GM19239 (cell line): ENCODE measurements at places on chromosomes 3 and 15.

DNA sequence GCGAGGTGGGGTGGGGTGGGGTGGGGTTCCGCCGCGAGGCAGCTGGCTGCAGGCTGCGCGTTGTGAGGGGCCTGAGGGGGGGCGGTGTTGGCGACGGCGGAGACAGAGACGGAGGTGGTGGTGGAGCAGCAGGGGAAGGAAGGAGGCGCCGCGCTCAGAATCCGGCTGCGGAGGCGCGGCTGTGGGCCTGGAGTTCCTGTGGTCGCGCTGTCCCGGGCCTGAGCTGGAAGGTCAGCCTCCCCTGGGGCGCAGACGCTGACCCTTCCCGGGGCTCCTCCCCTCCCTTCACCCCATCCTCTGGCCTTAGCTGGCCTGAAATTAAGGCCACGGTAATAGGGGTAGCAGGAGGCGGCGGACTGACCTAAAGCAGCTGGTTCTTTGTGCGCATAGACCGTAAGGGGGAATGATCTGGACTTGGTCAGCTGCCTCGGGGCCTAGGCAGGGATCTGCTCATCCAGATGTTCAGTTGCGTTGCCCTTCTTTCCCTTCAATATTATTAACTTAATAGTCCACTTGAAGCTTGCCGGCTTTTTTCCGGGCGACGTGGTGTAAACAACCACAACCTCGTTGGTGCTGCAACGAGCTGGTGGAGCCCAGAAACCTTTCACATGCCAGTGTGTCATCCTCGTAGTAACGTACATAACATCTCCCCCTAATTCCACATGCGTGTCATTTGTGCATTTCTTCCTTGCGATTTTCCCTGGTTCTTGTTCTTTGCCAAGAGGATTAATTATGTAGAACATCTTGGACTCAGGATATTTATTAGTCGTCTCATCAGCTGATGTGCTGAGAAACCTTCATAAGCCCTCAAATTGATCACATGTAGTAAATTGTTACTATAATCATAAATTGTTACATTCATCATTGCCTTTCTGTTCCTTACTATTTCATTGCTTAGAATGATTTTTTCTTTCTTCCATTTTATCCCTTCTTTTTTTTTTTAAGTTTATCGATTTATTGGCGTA is 626 bp downstream of the SEC62 start:
- no peak for DNase-seq

DNA sequence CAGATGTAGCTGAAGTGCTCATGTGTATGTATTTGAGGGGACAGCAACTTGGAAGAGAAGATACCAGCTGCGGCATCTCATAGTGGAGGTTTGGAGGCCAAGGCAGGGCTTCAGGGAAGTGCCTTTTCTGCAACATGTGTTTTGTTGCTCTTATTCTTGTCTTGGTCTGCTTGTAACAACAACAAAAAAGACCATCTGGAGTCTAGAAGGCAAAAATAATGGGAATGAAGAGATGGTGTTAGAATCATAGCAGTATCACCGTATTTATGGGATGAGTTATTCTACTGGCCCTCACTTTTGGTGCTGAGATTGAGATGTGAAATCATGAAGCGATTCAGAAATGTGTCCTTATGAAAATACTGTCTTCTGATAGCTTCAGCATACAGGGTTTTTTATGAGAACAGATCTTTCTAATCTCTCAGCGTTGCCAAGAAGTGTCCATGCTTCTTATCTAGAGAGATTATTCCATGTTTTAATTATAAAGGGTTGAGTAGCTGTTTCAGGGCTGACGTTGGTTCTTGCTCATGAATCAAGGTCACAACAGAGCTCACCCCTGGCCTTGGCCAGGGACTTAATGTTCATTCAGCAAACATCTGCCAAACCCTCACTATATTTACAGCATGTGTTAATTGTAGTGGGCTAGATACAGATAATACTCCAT is 58.0 kb downstream of the ITPR1 start:
- DNase-seq: no peak

DNA sequence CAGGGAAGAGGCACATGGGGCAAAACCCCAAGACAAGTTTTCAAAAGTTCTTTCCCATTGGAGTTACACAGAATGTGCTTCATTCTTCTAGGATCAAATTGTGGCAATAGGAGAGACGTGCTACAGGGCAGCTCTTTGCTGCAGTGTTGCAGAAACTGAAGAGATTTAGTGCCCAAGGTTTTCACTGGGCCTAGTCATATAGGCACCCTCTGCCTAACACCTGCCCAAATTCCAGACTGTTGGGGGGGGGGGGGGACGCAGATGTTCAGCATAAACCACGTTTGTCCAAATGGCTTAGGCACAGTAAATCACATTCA is 346.8 kb upstream of the ZNF717 start:
- DNase-seq: no peak

DNA sequence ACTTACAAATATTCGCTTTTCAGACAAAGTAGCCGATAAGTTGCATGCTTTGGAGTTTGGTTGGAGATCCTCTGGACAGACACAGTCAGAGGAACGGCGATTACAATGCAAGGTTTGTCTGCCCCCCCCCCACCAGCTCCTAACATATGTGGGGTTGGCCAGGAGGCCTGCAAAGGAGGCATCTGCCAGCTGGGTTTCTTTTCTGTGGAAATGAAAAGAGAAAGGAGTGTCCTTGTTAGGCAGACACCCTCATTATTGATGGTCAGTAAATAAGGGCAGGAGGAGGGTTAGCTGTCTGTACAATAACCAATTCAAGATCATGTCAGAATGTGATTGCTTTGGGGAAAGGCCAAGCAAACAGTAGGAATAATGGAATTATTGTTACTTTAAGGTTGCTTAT is 49.1 kb downstream of the TLNRD1 start:
- DNase-seq: no peak

GRCh38 chr15:85999658-86000057 is 80.0 kb upstream of the AGBL1 start:
- no peak for DNase-seq

DNA sequence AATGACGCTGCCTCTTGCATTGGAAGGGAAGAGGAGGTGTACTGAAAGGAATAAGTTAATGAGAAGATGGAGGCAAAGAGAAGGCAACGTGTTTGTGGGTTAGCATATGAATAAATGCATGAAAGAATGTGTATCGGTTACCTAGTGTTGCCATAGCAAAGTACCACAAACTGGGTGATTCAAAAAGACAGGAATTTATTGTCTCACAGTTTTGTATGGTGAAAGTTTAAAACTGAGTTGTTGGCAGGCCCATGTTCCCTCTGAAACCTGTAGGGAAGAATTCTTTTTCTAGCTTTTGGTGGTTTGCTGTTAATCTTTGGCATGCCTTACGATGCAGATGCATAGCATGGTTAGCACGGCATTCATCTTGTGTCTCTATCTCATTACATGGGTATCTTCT is 729.9 kb downstream of the MECOM start:
- no peak for DNase-seq

DNA sequence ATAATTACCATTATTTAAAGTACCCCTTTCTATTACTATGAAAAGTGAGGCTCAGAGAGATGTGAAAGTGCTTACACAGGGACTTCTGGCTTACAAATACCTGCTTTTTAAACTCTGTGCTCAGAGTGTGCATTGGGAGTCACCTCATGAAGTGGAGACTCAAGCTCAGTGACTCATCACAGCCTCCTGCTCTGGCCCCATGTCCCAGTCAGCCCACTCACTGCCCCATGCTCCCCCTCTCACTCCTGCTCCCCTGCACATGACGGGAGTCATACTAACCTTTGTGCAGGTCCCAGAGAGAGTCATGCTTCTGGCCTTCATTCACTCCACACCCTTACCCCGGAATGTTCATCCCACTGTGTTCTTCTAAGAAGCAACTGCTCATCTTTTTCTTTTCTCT is 20.2 kb downstream of the CCR1 start:
- no peak for DNase-seq

DNA sequence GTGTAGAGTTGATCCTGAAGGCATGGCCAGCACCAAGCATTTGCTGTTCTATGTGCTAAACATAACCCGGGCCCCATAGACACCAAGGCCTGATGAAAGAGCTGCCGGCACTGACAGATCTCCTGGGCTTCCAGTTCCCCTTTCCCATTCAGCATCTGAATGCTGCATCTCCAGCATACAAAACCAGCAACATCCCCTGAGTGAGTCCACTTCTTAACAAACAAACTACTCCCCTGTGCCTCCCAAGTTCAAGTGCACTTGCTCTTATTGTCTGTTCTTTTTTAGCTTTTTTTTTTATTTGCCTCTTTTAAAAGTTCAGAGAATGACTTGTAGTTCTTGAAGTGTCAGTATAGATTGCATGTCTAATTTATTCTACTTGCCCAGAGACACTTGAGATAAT is 156.0 kb downstream of the EDEM1 start:
- DNase-seq: no peak

DNA sequence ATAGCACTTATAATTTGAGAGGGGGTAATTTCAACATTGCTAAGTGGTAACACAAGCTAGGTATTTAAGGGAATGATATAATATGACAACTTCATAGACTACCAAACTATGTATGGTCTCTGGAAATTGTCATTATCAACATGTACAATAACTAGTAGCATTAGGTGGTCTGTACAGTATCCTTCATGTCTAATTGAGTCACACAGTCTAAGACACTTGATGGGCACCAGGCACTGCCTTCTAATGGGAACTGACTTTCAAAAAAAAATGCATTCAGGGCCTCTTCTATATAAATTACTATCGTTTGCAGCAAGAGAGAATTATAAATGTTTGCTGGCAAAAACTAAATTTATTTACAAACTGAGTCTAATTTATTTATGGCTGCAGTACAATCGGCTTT is 271.8 kb downstream of the MECOM start:
- DNase-seq: no peak

GRCh38 chr3:69149586-69149985 is 27.2 kb upstream of the LMOD3 start:
- DNase-seq: no peak

GRCh38 chr3:114994554-114995341 is 152.3 kb downstream of the ZBTB20 start:
- no peak for DNase-seq

DNA sequence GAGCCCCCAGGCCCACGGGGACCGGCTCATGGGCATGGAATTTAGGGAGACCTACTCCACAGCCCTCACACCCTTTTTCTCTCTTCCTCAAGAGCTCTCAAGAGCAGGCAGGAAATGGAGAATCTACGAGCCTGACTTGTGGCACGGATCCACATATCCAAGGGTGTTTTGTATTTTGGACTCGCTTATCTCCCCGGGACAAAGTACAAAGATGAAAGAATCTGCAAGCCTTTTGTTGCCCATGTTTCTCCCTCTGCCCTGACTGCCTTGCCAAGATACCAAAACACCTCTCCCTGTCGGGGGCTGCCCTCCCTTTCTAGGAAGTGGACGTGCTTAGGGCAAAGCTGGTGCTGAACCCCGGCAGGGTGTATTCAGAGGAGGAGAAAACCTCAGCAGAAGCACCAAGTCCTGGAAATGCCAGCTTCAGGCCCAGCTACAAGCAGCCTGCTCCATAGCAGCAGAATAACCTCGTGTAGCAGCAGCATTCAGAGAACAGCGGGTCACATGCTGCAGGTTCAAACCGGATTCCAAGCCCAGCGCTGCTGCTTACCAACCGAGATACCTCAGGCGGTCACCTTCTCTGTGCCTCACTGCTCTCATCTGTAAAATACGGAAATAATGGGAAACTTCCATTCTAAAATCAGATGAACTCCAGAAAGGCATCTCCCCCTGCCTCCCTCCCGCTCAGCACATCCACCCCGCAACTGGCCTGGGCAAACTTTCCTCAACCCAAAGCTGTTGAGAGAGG is 35.2 kb downstream of the DNASE1L3 start:
- no peak for DNase-seq

GRCh38 chr3:136920904-136921611 is 36.7 kb upstream of the IL20RB start:
- no peak for DNase-seq

DNA sequence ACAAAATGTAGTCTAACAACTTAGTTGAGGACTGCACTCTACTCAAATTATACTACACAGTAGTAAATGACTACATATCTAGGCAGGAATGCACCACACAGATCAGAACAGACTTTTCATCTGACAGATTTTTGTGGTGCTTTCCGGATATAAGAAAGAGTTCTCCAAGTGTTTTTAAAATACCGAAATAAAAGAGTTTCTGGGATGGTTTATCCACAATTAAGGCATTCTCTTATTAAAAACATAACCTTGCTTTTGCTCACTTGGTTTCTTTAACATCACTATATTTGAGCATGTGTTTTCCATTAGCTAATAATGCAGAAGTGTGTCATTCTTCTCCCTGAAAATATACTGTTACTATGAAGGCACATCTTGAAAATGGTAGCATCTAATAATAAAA is 132.9 kb downstream of the MAGI1 start:
- no peak for DNase-seq

DNA sequence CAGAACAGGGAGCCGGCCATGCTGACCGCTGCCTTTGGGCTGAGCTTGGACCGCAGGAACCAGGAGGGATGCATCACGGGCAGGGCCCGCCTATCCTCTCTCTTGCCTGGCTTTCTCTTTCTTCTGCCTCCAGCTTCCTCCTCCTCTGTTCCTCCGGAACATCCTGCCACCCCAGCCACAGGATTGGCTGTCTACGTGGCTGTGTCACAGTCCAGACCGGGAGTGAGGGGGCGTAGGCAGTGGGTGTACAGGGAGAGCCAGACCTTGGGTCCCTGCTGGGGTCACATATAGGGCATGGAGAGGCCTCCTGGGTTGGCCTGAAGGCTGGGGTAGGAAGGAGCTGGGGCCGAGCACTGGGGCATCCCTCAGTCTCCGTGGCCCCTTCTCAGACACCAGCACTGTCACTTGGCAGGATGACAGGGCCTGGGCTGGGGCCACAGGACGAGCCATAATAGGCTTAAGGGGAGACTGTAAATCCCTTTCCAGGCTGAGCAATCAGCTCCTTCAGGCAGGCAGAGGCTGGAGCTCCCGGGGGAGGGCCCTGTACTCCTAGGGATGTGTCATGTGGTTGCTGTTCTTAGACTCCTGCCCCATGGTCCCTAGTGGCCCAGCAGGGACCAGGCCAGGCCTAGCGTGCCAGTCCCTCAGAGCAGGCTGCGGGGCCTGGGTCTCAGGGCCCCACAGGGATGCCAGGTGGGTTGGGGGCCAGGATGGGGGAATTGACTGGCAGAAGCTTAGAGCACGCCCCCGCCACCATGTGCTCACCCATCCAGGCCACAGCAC is 25.4 kb downstream of the LINGO1 start:
- DNase-seq: no peak

DNA sequence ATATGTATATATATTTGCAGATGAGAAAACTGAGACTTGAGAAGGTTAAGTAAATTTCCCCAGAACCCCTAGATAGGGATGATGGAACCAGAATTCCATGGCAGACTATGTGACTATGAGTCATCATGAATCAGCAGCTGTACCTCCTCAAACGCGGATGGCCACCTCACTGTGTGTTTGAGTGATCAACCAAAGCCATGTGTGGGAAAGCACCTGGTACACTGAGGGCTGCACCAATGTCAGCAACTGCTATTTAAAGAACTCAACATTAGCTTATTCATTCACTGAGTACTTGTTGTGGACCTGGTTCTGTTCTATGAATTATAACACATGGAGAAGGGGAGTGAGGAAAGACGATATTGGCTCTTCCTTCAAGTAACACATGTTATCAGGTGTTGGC is 377.0 kb downstream of the GAP43 start:
- no peak for DNase-seq
